ENCODE measurements at places on chromosomes 11 and 22.

GRCh38 chr11:124865902-124866851 is 945 bp downstream of the ROBO3 start:
- peak; percentile 52 for DNase-seq

DNA sequence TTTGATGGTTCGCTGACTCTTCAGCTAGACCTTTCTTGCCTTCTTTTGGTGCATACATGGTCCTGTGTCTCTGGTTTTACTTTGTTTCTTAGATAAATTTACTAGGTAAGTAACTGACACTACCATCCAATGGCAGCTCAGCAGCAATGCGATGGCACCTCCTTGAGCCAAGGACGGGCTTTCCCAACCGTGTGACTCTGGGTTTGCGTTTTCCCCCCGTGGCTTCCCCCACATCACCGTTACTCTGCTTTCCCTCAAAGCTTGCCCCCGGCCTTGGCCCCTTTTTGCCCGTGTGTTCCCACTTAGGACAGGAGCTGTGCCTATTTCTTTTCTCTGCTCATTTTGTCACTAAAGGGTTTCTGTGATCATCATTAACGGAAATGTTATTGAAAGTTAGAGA is 41.5 kb downstream of the TBC1D22A start:
- no peak for DNase-seq

DNA sequence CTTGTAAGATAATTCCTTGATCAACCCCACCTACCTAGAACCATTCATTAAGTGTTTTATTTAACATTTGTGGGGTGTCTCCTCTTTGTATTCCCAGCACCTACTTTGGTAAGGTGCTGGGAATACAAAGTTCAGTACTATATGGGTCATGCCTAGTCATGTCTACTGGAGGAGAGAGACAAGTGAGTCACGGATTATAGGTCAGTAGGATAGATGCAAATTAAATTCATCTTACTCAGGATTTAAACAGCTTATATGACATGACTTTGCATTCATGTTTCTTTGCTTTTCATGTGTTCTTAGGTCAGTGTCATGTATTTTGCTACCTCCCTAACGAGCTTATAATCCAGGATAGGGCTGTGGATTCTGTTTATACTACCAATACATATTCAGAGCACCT is 3.4 kb upstream of the FADS1 start:
- no peak for DNase-seq

DNA sequence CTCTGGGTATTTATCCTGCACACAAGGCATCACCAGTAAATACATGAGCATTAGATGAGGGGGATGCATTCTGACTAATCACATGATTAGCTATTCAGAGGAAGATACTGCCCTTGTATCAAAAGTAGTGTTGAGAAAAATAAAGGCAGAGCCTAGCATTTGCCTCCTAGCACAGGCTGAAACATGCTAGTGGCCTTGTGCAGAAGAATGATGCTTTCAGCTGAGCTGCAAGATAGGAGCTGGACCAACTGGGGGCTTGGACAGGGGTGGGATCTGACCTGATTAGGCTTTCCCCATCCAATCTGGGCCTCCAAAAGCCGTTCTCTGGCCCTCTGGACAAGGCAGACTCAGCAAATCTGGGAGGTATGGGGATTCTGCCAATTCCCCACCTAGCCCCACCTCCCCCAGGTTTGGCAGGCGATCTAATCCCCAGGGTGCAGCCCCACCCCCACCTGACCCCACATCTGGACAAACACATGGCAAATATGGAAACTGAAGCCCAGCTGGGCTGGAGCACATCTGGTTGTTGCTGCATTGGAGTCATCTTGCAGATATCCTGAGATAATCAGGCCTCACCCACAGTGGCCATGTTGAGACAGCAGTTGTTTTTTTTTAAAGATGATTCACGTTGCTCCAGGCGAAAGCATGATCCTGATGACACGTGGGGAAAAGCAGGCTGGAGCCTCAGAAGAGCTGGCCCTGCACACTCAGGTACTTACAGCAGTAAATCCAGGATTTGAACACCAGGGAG is 4.4 kb upstream of the MISFA start:
- no peak for DNase-seq

- DNase-seq, result no peak
Measured at GRCh38 chr11:79720115-79720514, 279.3 kb upstream of the TENM4 start.

- no peak for DNase-seq
Measured at GRCh38 chr11:30426781-30427180, 103.9 kb downstream of the ARL14EP start.

DNA sequence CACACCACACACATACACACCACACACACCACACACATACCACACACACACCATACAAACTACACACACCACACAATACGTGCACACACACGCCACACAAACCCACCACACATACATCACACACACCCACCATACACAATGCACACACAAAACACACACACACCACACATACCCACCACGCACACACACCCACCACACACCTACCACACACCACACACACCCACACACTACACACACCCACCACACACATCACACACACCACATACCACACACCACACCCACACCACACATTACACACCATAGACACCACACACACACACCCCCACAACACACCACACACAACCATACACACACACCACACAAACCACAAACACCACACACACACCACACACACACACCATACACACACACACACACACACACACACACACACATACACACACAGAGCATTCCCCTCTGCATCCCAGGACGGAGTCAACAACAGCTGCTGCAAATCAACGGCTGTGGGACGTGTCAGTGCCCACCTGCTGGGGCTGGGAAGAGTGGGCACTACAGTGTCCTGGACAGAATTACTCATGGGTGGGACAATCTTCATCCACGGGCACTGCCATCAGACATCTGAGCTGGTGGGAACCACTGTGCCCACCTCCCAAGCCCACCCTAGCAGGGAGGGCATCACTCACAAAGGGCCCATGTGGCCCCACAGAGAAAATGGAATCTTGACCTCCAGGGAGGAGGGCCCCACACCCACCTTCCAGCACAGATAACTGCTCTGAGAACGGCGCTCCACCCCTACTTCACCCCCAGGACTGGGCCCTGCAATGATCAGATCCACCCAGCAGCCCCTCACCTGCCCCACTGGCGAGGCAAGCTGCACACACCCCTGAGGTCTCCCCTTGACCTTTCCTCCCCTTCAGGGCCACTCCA is 8.4 kb downstream of the TP53I11 start:
- no peak for DNase-seq

DNA sequence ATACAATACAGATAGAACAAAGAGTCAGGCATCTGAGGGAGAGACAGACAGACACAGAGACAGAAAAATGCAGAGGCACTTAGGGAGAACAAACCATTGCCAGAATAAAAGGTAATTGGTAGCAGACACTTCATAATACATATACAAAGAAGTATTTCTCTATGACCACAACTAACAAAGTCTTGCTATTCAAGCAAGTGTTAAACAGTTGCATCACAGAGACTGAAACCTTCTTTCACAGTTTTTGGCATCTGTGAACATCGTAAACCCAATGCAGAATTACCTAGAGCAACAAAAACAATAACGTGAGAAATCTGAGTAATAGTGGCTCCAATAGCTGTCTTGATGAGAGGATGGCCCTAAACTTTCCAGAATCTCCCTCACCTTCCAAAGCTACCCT is 116.4 kb downstream of the BLID start:
- DNase-seq, result no peak

- no peak for DNase-seq
Measured at GRCh38 chr11:116488836-116489389, 283.9 kb downstream of the BUD13 start.

GRCh38 chr11:15434529-15434928 is 319.8 kb downstream of the INSC start:
- no peak for DNase-seq

DNA sequence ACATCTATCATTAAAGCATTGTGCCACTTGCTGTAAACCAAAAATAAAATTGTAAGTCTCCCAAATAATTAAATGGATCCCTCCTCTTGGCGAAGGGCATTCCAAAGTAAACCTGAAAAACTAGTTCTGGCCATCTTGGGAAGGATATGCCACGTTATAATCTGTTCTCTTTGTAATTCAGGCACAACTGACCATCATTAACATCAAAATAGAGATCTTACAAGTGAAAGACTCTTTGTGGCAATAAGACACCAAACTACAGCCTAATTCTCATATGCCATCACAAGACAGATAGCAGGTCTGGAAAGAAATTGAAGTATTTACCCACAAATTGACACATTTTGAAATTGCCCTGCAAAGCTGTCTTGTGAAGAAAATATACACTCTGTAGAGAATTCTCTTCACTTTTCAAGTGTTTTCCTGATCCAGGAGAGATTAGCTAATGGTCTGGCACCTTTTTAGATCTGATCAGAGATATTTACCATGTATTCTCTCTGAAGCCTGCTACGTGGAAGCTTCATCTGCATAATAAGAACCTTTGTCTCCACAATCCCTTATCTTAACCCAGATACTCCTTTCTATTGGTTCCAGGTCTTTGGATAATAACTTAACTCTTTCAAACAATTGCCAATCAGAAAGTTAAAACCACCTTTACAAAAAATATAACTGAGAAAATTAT is 630.4 kb upstream of the CCDC179 start:
- no peak for DNase-seq

GRCh38 chr22:17767233-17768065 is 6.8 kb downstream of the BID start:
- peak; percentile 59 for DNase-seq

DNA sequence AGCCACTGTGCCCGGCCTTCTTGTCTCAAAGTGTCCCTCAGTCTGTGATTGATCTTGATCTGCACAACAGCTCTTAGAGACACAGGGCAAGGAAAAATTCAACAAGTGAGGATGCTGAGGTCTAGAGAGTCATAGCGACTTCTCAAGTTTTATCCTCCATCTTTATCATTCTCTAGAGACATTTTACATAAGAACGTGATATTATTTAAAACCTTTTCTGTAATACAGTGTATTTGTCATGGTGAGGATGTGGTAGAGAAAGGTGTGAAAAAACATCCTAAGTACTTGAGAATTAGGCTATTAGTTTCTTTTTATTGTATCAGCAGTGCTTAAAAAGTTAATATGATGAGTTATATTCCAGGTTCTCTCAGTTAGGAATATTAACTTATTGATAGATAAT is 50.2 kb downstream of the EMSY start:
- peak; percentile 21 for DNase-seq

DNA sequence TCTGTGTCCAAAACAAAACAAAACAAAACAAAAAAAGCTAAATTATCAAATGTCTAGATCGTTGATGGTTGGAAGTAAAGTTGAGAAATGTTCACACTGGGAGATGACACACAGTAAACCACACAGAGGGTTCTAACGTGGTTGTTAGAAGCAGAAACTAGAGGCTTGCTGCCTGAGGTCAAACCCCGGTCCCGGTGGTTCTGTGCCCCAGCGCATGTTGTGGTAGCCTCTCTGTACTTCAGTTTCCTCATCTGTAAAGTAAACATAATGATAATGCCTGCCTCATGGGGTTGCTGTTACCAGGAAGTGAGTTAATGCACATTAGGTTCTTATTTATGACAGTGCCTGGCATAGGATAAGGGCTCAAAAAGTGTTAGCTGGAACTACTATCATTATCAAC is 33.4 kb downstream of the PPARA start:
- DNase-seq, result no peak

DNA sequence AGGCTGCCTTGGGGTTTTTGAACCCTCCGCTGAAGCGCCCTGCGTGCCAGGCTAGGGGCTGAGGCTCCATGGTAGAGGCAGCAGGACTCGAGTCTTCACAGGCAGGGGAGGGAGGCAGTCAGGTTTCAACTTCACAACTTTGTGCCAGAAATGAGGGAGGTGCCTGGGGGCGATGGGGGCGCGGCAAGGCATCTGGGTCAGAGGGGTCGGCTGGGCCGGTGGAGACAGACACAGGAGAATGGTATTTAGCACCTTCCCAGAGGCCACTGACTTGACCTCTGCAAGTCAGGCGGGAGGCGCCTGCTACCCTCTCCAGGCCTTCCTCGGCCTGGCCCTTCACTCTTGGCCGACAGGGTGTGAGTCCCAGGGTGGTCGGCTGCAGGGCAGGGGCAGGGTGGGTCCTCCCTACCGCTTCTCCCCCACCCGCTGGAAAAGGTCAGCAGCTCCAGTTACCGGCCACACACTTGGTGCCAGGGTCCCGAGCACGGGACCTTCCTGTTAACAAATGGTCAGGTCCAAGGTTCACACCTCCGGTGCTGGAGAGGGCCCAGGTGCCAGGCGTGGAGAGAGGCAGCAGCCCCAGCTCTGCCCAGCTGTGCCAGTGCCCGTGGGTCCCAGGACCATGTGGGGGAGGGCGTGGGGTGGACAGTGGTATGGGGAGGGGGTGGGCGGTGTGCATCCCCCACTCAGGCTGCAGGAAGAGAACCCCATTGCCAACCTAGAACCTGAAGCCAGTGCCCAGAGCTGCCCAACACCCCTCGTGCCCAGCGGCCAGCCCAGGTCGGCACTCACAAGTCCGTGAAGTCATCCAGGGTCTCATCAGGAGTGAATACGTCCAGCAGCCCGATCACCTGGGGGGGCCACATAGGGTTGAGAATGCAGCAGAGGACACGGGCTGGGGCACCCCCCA is 3.8 kb downstream of the MAPK12 start:
- DNase-seq, result no peak

GRCh38 chr11:67372993-67373647 is at the start of gene CLCF1:
TSS of gene CLCF1 (minus strand) at chr11:67373598. CDS start at chr11:67373539, 59 bp downstream.
- peak; percentile 50 for DNase-seq

GRCh38 chr11:88318017-88318416 is 19.5 kb downstream of the CTSC start:
- DNase-seq, result no peak

DNA sequence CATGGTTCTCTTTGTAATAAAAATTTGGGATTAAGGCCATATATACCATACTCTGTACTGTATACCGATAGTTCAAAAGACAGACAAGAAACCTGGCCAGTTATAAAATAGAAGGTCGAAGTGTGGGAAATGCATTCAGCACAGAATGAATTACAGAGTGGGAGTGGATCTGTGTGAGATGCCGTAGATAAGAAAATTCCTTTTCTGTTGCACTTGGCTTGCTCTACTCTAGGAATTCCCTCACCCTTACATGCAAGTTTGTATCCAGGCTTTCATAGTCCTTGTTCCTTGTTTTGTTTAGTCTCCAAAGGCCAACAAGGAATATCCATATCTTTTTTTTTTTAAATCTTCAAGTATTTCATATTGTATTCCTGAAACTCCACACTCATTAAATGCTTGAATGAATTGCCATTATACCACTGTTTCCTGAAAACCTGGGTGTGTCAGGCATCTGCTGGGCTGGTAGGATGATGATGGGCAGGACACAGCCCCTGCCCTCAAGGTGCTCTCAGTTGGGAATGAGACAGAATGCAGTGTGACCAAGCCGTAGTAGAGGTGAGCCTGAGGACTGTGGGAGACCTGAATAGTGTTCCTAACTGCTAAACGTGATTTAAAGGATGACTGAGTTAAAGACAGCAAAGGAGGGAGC is 53.5 kb downstream of the TEAD1 start:
- DNase-seq, result no peak

Data from CD4-positive, alpha-beta T cell treated with Interleukin-12 subunit alpha and Interleukin-12 subunit beta, for 1 hour (primary cell).